ENCODE measurements at places on chromosomes 13 and 19.
A peak's percentile ranks its signal among the peaks of the same experiment; 100 is the strongest.

DNA sequence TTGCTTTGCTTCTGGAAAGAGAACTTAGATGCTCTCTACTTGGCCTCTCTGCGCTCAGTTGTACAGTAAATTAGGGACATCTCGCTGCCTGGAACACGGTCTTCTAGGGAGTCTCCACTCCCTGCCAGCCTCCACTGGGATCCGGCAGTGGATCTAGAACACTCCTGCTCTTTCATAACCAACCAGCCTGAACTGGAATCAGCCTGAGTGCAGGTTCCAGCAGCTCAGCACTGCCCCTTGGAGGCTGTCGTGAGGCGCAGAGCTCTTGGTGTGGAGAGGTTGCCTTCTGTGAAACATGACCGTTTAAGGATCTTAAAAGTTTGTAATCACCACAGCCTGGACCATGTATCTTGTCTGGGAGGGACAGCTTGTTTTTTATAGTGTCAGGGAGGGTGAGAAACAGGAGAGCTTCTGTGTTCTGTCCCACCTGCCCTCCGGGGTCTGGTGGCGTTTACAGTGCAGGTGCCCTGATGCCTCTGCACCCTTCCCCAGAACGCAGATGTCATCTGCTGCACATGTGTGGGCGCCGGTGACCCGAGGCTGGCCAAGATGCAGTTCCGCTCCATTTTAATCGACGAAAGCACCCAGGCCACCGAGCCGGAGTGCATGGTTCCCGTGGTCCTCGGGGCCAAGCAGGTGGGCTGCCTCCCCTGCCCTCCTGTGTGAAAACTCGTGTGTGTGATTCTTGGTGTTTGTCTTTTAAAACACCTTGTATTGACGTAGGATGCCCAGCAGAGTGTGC, 24.8 kb downstream of the UPF1 start:
- DNase-seq = no peak

DNA sequence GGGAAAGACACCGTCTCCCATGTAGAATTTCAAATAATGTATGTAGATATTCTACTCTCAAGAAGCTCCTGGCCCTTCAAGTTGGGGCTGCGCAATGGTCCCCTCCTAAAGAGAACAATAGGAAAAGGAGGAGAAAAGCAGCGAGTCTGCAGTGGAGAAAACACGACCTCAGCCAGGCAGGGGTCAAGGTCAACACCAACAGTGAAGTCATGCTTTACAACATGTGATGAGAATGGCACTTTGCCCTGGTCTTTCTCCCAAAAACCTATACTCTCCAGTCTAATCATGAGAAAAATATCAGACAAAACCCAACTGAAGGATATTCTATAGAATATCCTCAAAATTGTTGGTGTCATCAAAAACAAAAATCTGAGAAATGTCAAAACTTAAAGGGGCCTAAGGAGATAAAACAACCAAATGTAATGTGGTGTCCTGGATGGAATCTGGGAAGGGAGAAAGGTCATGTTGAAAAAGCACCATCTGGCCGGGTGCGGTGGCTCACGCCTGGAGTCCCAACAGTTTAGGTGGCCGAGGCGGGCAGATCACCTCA, 101.0 kb downstream of the SPACA7 start:
- no peak for DNase-seq

DNA sequence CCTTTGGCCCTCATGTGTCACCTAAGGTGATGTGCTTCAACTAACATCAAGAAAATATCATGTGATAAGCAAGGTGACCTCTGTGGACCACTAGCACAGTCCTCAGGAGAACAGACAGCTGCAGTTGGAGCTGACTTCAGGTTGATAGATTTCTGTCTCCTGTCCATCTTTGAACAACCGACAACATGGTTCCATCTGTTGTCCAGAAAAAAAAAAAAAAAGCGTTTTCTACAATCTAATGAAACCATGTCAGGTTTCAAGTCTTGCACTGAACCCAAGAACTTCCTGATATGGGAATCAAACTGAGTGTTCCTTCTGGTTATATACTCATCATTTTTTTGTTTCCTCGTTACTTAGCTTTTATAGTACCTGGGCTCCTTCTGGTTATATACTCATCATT, 75.7 kb downstream of the LHFPL6 start:
- no peak for DNase-seq

DNA sequence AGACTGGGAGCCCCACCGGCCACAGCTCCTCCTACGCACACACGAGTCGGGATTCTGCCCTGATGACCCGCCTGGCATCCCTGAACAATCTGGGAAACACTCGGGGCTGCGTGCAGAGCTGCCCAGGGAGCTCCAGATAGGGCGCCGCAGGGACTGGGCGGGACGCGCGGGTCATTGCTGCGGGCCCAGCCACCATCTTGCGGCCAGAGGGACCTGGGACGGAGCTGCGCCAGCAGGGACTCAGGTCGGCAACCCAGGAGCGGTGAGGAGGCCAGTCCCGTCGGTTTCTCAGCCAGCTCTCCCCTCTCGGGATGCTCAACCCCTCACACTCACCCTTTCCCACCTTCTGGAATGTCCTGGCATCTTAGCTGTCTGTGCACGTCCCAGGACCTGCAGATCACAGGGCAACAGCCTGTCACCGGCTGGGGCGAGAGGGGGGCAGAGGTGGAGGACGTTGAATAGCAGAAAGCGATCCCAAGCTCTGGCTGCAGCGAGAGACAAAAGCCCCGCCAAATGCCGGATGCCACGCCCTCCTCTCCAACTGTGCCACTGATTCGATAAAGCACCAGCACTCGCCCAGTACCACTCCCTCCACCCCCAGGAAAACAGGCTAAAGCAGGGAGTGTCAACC, 20.4 kb upstream of the ZNF91 start:
- peak; percentile 38 for DNase-seq

Measured in activated CD4-positive, alpha-beta T cell treated with anti-CD3 and anti-CD28 coated beads for 36 hours (primary cell).